Suppressor macrophage treated with lipopolysaccharide for 4 hours (primary cell): ENCODE measurements at places on chromosomes 1 and 21.

GRCh38 chr1:15916417-15916816 is 59.5 kb downstream of the ZBTB17 start:
- no peak for DNase-seq

DNA sequence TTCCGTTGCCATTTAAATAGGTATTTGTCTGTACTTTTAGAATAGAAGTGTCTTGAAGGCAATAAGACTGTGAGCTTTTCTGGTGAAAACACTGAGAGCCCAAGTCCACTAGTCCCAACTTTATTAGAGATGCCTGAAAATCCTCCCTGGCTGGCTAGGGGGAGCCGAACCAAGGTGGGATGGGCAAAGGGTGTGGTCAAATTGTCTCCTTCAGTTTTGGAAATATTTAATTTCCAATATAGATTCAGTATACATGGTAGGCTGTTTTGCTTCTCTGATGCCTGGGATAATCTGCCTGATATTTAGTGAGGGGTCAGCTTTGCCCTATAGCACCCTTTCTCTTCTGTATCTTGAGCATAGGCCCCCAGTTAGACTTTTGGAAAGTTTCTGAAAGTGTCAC is 3.5 kb downstream of the ROR1 start:
- DNase-seq = no peak

DNA sequence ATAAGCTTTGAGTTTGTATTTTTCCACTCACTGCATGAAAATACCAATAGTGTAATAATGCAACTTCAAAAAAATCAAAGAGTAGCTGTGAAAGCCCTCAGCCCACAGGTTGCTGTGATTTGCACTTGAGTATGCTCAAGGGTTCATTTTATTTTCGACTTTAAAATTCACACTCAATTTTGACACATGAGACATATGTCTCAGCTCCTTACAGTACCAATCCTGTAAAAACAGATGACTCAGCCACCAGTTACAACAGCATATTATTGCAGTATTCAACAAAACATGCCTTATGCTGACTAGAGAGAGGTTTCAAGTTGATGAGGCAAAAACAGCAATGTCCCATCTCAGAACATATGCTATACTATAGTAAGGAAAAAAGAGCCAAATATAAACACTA is 66.1 kb downstream of the CYYR1 start:
- DNase-seq = peak; percentile 14

- peak; percentile 97 for DNase-seq
These were observed 22.5 kb downstream of the ANP32E start for GRCh38 chr1:150213170-150214098.

GRCh38 chr1:117138561-117138960 is 17.0 kb upstream of the TRIM45 start:
- DNase-seq = no peak

GRCh38 chr1:101241485-101242225 is 4.8 kb downstream of the S1PR1 start:
- DNase-seq = no peak

GRCh38 chr1:200877839-200878551 is 5.2 kb downstream of the GPR25 start:
- DNase-seq = no peak

DNA sequence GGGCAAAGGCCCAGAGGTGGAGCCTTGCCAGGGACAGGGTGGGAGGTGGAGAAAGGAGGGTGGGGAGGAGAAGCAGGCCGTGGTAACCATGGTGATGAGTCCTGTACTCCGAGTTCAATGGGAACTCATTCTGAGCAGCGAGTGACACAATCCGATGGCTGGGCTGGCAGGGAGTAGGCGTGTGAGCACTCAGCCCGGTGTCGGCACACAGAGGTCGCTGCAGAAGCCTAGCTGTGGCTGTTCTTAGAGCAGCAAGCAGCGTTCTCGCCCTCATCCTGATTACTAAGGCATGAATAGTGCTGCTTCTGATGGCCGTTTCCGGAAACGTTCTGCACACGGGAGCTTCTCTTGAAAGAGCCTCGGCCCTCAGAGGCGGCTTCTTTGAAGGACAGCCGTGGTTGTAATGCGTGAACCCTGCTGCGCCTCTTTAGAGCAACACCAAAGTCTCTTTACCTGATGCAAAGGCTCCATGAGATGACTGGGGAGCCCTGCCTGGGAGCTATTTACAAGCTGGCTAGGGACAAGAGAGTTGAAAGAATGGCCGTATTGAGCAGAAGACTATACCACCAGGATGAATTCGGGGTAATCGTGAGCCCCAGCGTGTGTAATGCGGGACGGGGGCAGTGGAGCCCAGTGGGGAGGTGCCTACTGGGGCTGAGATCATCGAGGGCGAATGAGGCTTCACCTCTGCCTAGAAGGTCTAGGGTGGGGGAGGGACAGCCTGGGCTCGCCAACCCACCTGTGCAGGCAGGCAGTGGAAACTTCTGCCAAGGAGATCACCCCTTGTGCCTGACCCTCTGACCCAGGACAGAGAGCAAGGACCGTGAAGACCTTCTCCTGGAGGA is 72.8 kb upstream of the PAX7 start:
- peak; percentile 6 for DNase-seq

DNA sequence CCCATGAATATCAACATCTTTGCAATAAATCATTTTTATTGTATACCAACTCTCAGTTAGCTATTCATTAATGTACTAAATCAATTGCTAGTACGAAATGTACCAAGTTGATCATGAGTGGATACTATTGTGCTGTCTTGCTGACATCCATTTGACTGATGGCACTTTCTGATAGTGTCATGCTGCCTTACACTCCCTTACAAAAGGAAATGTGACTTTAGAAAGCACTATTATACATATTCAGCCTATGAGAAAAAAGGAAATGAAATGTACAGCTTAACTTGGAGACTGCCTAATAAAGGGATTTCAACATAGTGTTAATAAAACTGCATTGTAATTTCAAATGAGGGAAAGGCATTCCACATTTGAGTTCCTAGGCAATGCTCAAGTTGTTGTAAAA is 52.2 kb downstream of the PLA2G4A start:
- DNase-seq = peak; percentile 29

DNA sequence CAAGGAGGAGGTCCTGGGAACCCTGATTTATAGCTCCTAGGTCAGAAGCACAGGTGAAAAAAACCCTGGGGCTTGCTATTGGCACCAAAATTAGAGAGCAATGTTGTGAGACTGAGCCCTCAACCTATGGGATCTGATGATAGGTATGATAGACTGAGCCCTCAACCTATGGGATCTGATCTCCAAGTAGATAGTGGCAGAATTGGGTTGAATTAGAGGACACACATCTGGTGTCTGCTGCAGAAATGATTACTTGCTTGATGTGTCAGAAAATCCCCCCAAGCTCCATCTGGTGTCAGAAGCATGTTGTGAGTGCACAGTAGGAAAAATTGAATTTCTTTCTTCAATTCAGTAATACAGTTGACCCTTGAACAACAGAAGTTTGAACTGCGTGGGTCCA is 62.4 kb downstream of the MAP3K21 start:
- no peak for DNase-seq

DNA sequence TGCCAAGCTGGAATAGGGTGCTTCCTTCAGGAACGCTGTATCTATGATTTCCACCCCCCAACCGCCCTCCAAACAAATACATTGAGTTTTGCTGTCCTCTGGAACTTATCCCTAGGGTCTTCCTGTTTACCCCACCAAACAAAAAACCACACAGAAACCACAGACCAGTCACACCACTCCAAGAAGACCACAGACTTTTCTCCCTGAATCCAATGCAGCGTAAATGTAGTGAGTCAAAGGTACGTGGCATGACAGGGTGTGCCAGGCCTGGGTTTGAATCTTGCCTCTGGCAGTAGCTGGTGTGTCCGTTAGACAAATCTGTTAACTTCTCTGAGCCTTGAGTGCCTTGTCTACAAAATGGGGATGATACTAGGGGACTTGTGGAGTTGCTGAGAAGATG is 27.8 kb downstream of the ASAP3 start:
- no peak for DNase-seq

- DNase-seq = peak; percentile 82
These were observed 47.8 kb upstream of the ECE1 start for GRCh38 chr1:21337928-21338572.

DNA sequence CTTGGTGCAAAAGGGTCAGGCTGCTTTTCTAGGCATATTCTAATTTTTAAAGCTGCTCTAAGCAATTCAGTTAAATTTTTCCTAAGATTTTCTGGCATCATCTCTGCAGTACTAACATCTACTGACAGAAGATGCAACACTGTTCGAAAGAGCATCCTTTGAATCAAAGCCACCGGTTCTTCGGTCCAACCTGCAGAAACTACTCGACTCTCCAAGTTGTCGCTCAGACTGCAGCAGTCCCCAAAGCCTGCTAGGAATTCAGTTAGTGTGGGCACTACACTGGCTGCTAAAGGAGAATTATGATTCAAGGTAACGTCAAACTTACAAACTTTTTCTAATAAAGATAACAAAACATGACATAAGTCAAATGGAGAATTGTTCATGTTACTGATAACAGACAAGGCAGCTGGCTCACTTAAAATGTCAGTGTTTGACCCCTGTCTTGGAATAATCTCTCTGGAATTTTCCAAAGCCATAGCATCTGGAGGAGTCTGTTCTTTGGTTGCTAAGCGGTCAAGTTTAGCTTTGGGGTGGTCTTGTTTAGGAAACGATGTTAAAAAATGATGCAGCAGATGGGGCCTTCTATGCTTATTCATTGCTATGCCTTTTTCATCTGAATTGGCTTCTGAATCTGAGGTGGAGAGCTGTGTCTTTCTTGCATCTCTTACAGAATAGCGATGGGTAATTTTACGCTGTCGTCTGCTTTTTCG is 56.9 kb downstream of the LYST start:
- no peak for DNase-seq

DNA sequence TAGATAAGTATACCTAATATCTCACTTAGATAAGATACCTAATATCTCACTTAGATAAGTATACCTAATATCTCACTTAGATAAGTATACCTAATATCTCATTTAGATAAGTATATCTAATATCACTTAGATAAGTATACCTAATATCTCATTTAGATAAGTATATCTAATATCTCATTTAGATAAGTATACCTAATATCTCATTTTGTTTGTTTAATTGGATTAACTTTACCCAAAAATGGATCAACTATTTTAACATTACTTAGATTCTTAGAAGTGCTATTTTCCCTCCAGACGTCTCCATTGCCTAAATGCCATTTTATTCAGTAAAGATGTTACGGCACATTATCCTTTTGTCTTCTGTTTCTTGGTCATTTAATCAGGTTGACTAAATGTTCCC is 346.4 kb downstream of the CHRM3 start:
- DNase-seq = no peak

DNA sequence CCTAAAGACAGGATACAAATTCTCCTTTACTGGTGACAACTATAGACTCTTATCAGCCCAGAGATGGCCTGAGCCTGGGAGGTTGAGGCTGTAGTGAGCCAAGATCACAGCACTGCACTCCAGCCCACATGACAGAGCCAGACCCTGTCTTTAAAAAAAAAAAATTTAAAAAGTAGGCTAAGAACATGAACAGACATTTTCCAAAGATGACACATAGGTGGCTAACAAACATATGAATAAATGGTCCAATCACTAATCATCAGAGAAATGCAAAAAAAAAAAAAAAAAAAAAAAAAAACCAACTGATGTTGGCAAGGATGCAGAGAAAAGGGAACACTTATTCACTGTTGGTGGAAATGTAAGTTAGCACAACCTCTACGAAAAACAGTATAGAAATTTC is 65.0 kb downstream of the TOR3A start:
- DNase-seq = no peak

- no peak for DNase-seq
These were observed 51.7 kb downstream of the RYR2 start for GRCh38 chr1:237093691-237094090.

DNA sequence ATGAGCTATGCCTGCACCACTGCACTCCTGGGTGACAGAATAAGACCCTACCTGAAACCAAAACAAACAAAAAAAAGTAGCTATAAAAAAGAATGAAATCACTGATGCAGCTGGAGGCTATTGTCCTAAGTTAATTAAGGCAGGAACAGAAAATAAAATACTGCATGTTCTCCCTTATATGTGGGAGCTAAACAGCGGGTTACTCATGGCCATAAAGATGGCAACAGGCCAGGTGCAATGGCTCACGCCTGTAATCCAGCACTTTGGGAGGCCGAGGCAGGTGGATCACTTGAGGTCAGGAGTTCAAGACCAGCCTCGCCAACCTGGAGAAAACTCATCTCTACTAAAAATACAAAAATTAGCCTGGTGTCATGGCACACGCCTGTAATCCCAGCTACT is 152.7 kb downstream of the PIK3R3 start:
- DNase-seq = no peak

GRCh38 chr1:53316766-53317581 is 10.9 kb downstream of the LRP8 start:
- DNase-seq = no peak

DNA sequence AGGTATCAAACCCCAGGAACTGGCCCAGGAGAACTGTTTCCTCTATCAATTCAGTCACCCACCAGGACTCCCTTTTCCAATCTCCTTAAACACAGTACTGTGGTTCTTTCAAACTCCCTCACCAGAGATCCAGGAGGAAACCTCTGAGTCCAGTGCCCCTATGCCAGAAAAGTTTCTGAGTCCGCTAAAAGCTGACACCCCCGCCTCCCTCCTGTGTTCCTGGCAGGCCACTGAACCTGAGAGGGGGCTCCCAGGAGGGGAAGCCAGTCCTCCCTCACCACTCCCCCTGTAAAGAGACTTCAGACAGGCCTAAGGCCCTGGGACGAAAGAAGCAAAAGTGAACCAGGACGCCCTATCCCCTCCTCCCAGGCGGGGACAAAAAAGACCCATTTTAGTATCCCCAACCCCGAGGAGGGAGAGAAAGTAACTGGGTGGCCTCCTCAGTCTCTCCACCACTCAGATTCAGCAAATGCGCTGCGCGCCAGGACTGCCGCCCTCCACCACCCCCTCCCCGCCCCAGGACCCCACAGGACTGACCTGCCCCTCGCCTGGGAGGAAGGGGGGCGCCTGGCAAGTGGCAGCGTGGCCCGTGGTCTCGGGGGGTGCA is 624 bp downstream of the SLC41A1 start:
- DNase-seq = no peak

- DNase-seq = no peak
These were observed 92.4 kb upstream of the GPR88 start for GRCh38 chr1:100445565-100445964.
